Activated CD8-positive, alpha-beta memory T cell treated with anti-CD3 and anti-CD28 coated beads for 4 hours (primary cell): ENCODE measurements at places on chromosomes 12 and 14.

- DNase-seq = no peak
Measured at GRCh38 chr12:62252576-62252975, 7.6 kb upstream of the USP15 start.

DNA sequence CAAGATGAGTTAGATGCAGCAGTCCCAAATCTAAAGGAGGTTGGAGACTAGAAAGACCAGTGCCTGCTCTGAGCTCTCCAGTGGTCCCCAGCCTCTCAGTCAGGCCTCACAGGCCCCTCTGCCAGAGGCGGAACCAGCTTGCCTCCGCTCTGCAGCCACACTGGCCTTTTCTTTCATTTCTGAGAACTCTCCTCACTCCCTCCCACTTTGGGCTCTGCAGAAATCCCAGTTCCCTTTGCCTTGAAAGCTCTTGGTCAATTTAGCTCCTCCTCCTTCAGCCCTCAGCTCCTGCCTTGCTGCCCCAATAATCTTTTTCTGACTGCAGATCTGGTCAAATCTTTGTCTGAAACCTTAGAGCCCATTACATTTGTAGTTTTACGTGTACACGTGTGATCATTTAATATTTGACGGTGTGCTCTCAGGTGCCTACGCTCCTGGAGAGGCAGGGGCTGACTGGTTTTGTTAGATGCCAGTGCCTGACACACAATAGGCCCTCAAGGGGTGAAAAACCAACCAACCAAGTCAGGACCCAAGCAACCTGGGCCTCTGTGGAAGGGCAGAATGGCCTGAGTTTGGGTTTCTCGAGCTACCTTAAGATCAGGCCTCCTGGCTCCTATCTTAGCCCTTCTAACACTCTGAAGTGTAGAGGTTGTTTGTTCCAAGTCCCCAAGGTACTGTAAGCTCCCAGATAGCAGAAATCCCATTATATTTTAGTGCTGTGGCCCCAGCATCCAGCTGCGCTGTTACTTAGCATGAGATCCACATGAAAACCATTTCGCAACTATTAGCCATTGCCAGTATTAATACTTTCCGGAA lies 1.1 kb upstream of the NUDT4 start:
- DNase-seq = no peak

DNA sequence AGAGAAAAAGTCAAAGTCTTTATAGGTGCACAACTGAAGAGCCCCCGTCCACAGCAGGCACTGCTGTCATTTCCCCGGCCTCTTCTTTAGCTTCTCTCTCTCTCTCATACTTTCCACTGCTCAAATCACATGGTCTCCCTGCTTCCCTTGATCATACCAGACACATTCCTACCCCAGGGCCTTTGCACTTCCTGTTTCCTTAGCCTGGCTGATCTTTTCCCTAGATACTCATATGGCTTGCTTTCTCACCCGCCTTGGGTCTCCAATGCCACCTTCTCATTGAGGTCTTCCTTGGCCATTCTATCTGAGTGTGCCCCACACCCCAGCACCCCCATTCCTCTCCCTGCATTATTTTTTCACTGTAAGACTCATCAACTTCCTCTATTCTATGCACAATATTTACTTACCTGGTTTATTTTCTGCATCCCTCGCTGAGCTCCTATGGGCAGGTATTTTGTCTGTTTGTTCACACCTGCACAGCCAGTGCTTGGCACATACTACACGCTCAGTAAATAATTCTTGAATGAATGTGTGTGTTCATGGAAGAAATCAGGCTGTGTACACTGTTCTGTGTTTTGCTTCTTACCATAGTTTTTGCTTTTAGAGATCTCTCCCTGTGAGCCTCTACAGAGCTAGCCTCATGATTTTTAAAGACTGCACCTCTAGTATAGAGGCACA lies 31.9 kb downstream of the SERPINA1 start:
- DNase-seq = no peak

DNA sequence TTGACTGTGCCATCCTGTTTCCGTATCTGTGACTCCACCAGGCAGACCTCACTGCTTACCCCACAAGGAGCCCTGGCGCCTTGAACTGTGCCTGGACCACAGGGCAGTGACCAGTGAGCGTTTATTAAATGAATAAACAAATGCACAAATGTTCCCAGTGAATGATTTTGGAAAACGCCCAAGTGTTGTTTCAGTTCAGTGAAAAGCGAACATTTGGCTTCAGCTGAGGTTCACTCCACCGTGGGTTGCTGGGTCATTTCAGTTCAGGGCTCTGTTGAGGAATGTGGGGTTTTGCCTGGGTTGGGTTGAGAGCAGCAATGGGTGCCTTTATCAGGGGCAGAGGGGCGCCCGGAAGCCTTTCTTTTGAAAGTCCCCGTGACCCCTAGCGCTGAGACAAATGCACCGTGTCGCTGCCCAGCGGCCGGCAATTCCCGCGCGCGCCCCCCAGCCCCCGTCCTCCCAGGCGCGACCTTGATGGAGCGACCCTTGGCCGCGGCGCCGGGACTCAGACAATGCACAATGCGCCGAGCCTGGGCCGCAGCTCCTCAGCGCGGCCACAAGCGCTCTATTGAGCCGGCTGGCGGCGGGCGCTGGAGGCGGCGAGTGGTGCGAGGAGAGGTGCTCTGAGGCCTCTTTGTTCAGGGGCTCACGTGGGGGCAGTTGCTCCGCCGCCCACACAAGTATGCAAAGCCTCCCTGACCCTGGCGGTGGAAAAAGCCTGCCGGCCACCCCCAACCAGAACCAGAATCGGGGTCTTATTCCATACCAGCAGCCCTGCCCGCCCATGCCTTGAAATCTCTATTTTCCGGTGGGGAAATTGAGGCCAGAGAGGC lies 40.5 kb upstream of the CLMN start:
- DNase-seq = no peak

DNA sequence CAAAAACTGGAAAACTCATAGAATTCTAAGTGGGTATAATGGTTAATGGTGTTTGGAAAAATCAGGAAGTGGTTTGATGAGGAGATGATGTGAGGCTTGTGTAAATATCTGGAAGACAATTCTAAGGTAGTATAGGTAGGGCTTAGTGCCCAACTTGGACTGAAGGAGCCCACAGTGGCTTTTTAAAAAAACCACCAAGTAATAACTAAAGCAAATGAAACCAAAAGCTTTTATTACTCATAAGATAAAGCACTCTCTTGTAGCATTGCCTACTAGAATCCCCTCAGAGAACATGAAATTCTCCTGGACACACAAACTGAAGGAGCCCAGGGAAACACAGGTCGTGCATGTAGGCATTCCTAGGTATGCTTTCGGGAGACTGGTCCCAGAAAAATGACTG lies 324.5 kb downstream of the NELL2 start:
- no peak for DNase-seq

GRCh38 chr12:52152905-52153317 lies 38.9 kb downstream of the KRT80 start:
- no peak for DNase-seq

- DNase-seq = no peak
Measured at GRCh38 chr14:67221982-67222328, 19.3 kb upstream of the PALS1 start.

DNA sequence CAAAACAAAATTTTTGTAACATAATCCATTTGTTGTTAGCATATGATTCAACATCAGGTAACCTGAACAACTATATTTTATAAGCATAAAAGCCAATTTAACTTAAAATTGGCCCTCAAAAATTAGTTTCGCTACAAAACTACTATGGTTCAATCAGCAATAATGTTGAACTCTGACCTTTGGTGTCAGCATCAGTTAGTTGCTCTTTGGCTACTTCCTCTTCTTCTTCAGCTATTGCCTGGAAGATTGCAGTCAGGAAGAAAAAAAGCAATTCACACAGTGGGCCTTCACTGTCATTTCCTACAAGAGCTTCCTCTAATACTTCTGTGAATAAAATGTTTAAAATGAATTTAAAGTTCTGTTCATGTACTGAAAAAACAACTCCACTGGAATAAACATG lies 78.2 kb upstream of the CFL2 start:
- no peak for DNase-seq

DNA sequence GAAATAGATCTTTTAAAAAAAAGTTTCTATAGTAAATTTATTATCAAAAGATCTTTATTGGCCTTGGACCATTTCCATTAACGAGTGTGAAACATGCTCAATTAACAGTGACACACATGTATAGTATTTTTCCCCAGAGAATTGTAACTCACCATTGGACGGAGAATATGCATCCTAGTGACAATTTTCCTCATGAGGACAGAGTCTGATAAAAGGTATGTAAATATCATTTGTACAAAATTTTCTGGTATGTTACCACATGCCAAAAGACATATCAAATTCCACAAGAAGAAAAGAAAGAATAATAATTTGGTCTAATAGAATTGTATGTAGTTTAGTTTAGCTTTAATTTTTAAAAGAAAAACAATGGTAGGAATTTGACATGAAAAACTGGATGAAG lies 1096.0 kb upstream of the FLRT2 start:
- no peak for DNase-seq

GRCh38 chr12:8996682-8997405 lies 7.5 kb downstream of the KLRG1 start:
- no peak for DNase-seq

- no peak for DNase-seq
Measured at GRCh38 chr14:22602862-22603261, 4.8 kb downstream of the ABHD4 start.
